ENCODE measurements at places on chromosomes 2 and 18. TPM values are rescaled to one million over a fixed set of nuclear protein-coding genes. Genes with fewer than 3 reads are reported as not detected.

- no peaks in the 10 kb centered on the region for H3K4me1 ChIP-seq
- no peak overlapping the region for H3K27ac ChIP-seq
- H3K4me3 ChIP-seq = no peak overlapping the region
- H3K36me3 ChIP-seq = no peaks in the 10 kb centered on the region
- H3K27me3 ChIP-seq = peaks cover 14% of the 10 kb centered on the region
These were observed 90.1 kb downstream of the MALT1 start for GRCh38 chr18:58761241-58761969.

DNA sequence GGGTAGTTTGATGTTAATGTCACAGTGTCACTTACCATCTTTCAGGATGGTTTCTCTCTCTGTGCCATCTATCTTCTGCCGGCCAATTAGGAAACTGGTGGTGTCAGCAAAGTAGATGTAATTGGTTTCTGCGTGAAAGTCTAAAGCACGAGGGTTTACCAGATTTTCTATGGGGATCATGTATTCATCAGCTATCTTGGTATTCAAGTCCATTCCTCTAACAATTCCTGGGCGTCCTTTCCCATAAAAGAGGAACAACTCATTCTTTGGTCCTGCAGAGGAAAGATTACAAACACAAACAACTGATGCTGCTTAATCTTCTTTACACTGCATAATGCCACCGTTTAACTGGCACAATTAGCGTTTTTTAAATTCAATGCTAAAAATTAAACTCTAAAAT, 1081.9 kb downstream of the LRP1B start:
- no peak overlapping the region for H3K27ac ChIP-seq
- H3K4me3 ChIP-seq = no peak overlapping the region
- H3K4me1 ChIP-seq = no peaks in the 10 kb centered on the region

GRCh38 chr18:77114415-77115191, 18.0 kb downstream of the MBP start:
- H3K36me3 ChIP-seq = no peaks in the 10 kb centered on the region
- H3K27me3 ChIP-seq = no peaks in the 10 kb centered on the region
- H3K27ac ChIP-seq = peak overlapping the region; percentile 46
- H3K4me3 ChIP-seq = no peak overlapping the region
- DNase-seq = peak; percentile 94
- peaks cover 11% of the 10 kb centered on the region for H3K4me1 ChIP-seq

- no peaks in the 10 kb centered on the region for H3K27me3 ChIP-seq
- H3K27ac ChIP-seq = no peak overlapping the region
- H3K4me3 ChIP-seq = no peak overlapping the region
These were observed 108.8 kb downstream of the FMNL2 start for GRCh38 chr2:152443771-152444170.

GRCh38 chr2:216202626-216203250, 93.6 kb downstream of the XRCC5 start:
- no peak for DNase-seq
- H3K27me3 ChIP-seq = no peaks in the 10 kb centered on the region
- H3K4me1 ChIP-seq = peaks cover 4% of the 10 kb centered on the region
- H3K4me3 ChIP-seq = no peak overlapping the region

- H3K4me3 ChIP-seq = no peak overlapping the region
- peak; percentile 80 for DNase-seq
- H3K27ac ChIP-seq = no peak overlapping the region
- H3K36me3 ChIP-seq = peaks cover 2% of the 10 kb centered on the region
These were observed 178.0 kb downstream of the MCFD2 start for GRCh38 chr2:46737577-46737976.

DNA sequence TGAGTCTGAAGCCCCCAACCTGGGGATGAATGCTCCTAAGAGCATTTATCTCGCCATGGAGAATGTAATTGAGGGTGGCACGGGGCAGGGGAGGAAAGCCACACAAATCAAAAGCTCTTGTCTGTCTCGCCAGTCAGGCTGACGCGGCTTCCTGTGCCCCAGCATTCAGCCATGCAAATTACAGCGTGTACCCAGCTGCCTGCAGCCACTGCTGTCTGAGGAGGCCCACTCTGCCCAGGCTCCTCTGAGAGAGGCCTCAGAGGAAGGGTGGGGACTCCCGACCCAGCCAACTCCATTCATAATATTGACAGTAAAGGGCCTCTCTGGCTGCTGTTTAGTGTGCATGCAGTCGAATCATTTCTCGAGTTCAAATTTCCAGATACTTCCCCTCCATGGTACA, 22.0 kb downstream of the SMAD7 start:
- DNase-seq = peak; percentile 42
- H3K27ac ChIP-seq = peak overlapping the region; percentile 62
- no peak overlapping the region for H3K4me3 ChIP-seq
- no peaks in the 10 kb centered on the region for H3K27me3 ChIP-seq

- no peak for DNase-seq
- no peaks in the 10 kb centered on the region for H3K36me3 ChIP-seq
- H3K27me3 ChIP-seq = no peaks in the 10 kb centered on the region
- no peaks in the 10 kb centered on the region for H3K4me1 ChIP-seq
- no peak overlapping the region for H3K27ac ChIP-seq
These were observed 297.2 kb upstream of the FIGN start for GRCh38 chr2:164032995-164033394.

HK2 gene
- 17.4 TPM for total RNA-seq

ATP6V1B1 gene
- total RNA-seq = not detected

LOXHD1 gene
- not detected for total RNA-seq

- no peaks in the 10 kb centered on the region for H3K36me3 ChIP-seq
- no peak overlapping the region for H3K4me3 ChIP-seq
- peaks cover 10% of the 10 kb centered on the region for H3K4me1 ChIP-seq
- no peak overlapping the region for H3K27ac ChIP-seq
These were observed 34.7 kb downstream of the RFX8 start for GRCh38 chr2:101440127-101440738.

DNA sequence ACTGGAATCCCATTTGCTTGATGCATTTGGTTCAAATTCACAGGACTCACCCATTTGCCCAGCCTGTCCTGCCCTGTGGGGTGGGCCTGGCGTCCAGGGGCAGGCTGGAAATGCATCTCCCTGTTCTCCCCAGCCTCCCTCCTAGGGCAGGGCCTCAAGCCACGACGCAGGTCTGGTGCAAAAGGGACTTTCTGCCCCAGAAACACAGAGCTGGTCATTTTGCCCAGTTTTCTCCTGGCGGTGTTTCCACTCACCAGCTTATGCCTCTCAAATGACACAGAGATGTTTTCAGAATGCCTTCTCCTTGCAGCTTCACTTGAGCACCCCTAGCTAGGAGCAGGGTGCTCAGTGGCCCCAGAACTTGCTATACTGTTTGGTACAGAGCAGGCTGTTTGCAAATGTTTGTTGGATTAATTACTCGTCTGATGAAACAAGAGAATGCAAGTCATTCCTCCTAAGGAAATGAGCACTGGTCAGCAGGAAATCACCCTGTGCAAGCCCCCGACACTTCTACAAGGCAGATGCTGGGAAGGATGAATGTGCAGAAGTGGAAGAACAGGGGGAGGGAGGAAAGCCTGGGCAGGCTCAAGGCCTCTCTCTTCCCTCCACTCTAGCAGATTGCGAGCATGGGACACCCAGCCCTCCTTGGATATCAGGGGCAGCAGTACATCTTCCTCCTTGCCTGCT, 164.3 kb upstream of the APCDD1 start:
- peak; percentile 21 for DNase-seq
- H3K27me3 ChIP-seq = peaks cover 5% of the 10 kb centered on the region
- no peak overlapping the region for H3K4me3 ChIP-seq
- H3K4me1 ChIP-seq = peaks cover 3% of the 10 kb centered on the region
- no peaks in the 10 kb centered on the region for H3K36me3 ChIP-seq

KCNF1 gene
- total RNA-seq = 0.56 TPM

GRCh38 chr2:86788881-86789686, 1.6 kb downstream of the CD8A start:
- 0 out of 2 replicates have a peak, but pooled peaks cover 2% of the 10 kb centered on the region for H3K4me1 ChIP-seq
- H3K36me3 ChIP-seq = no peaks in the 10 kb centered on the region
- peaks cover 74% of the 10 kb centered on the region for H3K27me3 ChIP-seq
- no peak for DNase-seq

TSPYL6 gene
- total RNA-seq = not detected

GRCh38 chr2:236970656-236971010, 115.1 kb upstream of the COPS8 start:
- no peaks in the 10 kb centered on the region for H3K4me1 ChIP-seq
- H3K27me3 ChIP-seq = peaks cover 34% of the 10 kb centered on the region
- DNase-seq = no peak
- H3K4me3 ChIP-seq = no peak overlapping the region
- H3K27ac ChIP-seq = no peak overlapping the region

DNA sequence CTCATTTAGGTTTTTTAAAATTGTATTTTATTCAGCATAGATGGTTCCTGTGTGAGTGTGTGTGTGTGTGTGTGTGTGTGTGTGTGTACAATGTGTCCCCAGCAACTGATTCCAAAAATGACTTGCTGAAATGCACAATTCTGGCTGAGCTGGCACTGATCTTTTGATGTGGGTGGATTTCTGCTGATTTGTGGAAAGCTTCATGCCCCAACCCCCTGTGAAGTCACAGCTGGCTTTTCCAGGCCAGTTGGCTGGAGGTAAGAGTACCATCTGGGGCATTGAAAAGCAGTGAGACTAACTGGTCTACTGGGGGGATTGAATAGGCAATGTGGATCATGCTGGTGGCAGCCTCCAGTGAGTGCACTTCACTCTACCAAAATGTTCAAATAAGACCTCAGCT, 187.2 kb downstream of the LRRTM1 start:
- H3K4me1 ChIP-seq = peaks cover 7% of the 10 kb centered on the region
- H3K27ac ChIP-seq = no peak overlapping the region
- H3K36me3 ChIP-seq = no peaks in the 10 kb centered on the region
- H3K4me3 ChIP-seq = no peak overlapping the region
- H3K27me3 ChIP-seq = peaks cover 2% of the 10 kb centered on the region

ZC3H6 gene
- total RNA-seq = 2.2 TPM

HRH4 gene
- not detected for total RNA-seq

- no peak overlapping the region for H3K27ac ChIP-seq
- no peak for DNase-seq
- no peak overlapping the region for H3K4me3 ChIP-seq
- H3K4me1 ChIP-seq = no peaks in the 10 kb centered on the region
These were observed 23.7 kb upstream of the SPTBN1 start for GRCh38 chr2:54432251-54433015.

DNA sequence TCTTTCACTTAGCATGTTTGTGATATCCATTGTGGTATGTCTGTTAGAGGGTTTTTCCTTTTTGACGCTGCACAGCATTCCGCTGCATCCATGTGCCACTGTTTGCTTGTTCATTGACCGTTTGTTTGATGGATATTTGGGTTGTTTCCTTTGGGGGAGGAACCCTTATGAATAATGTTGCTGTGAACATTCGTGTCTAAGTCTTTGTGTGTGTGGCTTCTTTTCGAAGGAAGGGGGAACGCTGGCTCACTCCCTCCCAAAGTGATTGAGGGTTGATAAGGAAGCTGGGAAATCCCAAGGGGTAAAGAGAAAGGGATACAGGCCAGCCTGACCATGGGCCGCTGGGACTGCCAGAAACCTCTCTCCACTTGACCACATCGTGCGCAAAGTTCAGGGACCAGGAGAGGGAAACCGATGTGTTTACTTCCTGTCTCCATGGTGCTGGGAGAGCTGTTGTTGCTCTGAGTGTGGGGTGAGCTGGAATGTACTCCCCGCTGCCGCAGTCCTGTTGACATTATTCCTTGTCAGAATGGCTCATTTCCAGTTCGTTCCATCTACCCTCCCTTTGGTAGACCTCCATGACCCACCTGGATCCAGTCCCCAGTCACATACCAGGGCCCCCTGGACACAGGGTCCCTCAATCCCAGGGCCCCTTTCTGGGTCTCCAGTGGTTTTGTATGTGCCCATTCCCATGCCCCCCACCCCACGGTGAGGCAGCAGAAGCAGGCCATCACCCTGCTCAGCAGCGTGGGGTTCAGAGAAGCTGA, 39.6 kb downstream of the HS1BP3 start:
- H3K27me3 ChIP-seq = no peaks in the 10 kb centered on the region
- H3K4me1 ChIP-seq = peaks cover 16% of the 10 kb centered on the region
- peak; percentile 97 for DNase-seq
- H3K36me3 ChIP-seq = no peaks in the 10 kb centered on the region

EFEMP1 gene
- total RNA-seq = 164 TPM

DNA sequence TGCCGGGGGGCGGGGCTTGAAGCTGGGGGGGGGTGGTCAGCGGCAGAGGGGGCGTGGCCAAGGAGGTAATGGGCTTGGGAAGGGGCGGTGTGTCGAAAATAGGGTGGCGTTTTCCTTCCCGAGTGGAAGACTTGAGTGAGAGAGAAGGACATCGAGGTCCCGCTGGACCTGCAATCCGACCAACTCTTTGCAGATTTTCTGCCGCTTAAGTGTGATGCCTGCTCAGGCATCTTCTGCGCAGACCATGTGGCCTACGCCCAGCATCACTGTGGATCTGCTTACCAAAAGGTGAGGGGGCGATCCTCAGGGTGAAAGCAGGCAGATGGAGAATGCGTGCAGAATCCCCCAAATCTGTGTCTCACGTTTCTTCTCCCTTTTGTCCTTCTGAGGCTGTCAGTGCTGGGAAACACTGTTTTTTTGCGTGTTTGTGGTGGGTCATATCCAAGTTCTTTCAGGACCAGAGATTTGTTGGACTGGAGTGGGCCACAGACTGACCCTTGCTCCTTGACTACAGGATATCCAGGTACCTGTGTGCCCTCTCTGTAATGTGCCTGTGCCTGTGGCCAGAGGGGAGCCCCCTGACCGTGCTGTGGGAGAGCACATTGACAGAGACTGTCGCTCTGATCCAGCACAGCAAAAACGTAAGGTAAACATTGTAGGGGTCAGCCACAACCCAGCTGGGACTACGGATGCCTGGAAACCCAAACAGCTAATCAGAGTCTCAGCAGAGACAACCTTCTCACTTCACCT, 727 bp downstream of the ZFAND2B start:
- no peak for DNase-seq
- peak overlapping the region; percentile 69 for H3K27ac ChIP-seq
- peaks cover 29% of the 10 kb centered on the region for H3K36me3 ChIP-seq

- H3K27me3 ChIP-seq = no peaks in the 10 kb centered on the region
- peaks cover 4% of the 10 kb centered on the region for H3K4me1 ChIP-seq
- peak; percentile 63 for DNase-seq
- H3K36me3 ChIP-seq = no peaks in the 10 kb centered on the region
- H3K4me3 ChIP-seq = no peak overlapping the region
These were observed 175.6 kb downstream of the PRKCE start for GRCh38 chr2:45826884-45827635.

KATNAL2 gene
- total RNA-seq = 1.4 TPM

- no peaks in the 10 kb centered on the region for H3K27me3 ChIP-seq
- DNase-seq = peak; percentile 16
- H3K4me1 ChIP-seq = no peaks in the 10 kb centered on the region
- H3K27ac ChIP-seq = no peak overlapping the region
These were observed 8.5 kb downstream of the RTTN start for GRCh38 chr18:70197026-70197425.
